ENCODE measurements at places on chromosomes 7 and 10.

- no peak for DNase-seq
Measured at GRCh38 chr10:100970076-100970913, 991 bp downstream of the SEMA4G start.

- DNase-seq, result no peak
Measured at GRCh38 chr7:25167262-25167843, 42.3 kb upstream of the CYCS start.

DNA sequence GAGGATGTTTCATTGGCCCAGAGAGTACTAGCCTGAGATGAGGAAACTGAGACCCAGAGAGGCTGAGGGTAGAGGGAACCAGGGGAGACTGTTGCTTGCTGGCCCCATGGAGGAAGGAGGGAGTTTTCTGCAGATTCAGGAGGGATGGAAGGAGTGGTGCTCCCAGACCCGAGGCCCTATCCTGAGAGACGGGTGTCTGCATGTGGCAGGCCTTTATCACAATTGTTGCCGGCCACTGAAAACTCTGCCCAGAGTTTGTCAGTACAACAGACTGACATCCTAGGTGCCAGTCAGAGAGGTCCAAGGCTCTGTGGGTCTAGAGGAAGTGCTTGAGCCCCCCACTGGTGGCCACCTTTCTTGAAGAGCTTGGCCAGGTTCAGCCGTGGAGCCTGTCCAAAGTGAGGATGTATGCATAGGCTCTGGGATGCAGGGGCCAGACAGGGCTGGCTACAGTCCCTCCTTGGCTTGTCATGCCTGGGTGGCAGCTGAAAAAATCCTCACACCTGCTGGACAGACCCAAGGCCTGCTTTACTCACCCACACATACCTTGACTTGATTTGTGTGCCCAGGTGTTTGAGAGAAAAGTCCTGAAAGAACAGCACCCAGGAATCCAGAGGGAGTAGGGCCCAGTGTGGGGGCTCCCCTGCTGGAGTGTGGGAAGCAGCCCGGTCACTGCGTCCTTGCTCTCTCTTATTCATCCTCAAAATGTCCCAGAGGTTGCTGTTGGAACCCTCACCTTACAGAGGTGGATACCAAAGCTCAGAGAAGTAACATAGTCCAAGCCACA lies 65.2 kb downstream of the CLRN3 start:
- no peak for DNase-seq

DNA sequence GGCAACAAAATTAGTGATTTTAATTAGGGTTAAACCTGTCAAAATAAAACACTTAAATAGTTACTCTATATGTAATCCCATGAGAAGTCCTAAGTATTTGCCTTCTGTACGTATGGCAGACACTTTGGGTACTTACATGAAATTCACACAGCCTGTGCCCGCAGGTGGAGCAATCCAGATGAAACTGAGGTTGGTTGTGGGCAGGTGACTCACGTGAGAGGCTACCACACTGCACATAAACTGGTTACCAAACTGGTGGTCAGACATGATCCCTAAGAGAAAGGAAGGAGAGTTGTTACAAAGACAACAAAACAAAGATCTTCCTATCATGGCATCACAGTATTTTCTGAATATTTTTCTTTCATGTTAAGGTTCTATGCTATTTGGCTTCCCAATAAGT lies 156.1 kb downstream of the RELN start:
- DNase-seq, result no peak

- DNase-seq, result no peak
Measured at GRCh38 chr7:128104108-128104742, 73.0 kb upstream of the LRRC4 start.

DNA sequence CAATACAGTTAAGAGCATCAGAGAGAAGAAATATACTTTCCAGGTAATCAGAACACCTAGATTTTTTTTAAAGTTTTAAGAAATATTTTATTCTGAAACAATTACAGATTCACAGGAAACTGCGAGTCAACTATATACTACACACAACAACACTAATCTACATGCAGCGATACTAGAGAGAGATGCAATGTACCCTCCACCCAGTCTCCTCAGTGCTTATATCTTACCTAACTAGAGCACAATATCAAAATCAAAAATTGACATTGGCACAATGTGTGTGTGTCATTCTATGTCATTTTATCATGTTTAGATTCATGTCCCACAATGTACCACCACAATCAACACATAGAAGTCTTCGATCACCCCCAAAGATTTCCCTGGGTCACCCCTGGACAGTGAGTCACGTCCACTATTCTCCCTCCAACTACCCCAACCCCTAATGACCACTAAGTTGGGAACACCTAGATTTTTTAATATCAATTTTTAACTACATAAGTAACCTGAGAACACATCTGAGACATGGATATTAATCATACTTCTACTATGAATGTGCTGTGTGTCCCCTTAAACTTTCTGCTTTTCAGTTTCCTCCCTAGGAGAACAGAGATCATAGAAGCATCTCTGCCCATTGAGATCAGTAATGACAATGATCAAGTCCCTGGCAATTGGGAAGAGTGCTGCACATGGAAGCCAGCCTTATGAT lies 86.5 kb downstream of the GSAP start:
- no peak for DNase-seq

DNA sequence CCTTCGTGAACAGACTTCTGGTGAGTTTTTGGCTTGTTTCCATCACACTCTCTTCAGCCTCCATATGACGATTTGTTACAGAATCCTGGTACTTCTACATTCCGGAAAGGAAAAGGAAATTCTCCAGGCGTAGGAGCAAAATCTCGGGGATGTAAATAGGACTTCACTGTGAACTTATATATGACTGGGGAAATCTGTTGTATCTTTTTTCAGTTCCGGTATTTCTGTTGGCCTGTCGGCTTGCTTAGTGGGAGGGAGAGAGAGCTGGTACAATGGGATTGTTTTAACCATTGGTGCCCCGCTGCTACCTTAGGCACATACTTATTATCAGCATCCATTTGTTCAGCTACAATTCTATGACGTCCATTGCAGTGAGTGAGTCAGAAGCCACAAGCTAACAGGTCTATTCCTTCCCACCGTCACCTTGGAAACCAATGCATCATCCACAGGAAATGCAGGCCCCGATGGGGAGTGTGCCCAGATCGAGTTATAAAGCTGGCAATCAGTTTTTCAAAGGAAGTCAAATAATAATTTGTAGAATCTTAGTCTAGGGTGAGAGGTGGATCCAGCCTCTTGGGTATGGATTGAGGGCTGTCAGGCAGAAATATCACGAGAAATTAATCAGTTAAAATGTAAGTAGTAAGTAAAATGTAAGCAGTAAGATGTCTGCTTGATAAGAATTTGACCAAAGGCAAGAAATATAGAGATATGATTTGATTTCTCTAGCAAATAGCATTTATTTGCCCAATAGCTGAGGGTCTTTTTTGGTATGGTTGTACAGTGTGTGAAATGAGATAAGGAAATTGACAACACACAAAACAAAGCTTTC lies 92.0 kb upstream of the MKLN1 start:
- peak; percentile 71 for DNase-seq

GRCh38 chr7:22469371-22470143 lies 30.4 kb downstream of the STEAP1B start:
- DNase-seq, result no peak

Measured in stimulated activated CD8-positive, alpha-beta memory T cell treated with anti-CD3 and anti-CD28 coated beads, Interleukin-12 subunit alpha, Interleukin-12 subunit beta, amount 100 ng/mL, for 1 hour (primary cell).